CD4-positive, alpha-beta T cell treated with Interleukin-15 for 4 hours (primary cell): ENCODE measurements at places on chromosomes 7 and 10.

DNA sequence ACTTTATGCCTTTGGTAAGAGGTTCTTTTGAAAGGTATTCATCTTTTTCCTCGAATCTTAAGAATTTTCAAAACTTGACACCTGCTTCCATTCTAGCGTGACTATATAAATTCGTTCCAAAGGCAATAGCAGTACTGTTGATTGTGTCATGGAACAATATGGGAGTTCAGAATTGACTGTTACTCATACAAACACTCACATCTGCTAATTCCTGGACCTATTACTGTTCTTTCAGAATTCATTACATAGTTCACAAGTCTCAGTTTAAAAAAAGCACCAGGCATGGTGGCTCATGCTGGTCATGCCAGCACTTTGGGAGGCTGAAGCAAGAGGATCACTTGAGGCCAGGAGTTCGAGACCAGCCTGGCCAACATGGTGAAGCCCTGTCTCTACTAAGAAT lies 80.9 kb downstream of the CACNB2 start:
- no peak for DNase-seq

GRCh38 chr7:46739518-46740234 lies 818.6 kb upstream of the IGFBP3 start:
- DNase-seq = no peak

DNA sequence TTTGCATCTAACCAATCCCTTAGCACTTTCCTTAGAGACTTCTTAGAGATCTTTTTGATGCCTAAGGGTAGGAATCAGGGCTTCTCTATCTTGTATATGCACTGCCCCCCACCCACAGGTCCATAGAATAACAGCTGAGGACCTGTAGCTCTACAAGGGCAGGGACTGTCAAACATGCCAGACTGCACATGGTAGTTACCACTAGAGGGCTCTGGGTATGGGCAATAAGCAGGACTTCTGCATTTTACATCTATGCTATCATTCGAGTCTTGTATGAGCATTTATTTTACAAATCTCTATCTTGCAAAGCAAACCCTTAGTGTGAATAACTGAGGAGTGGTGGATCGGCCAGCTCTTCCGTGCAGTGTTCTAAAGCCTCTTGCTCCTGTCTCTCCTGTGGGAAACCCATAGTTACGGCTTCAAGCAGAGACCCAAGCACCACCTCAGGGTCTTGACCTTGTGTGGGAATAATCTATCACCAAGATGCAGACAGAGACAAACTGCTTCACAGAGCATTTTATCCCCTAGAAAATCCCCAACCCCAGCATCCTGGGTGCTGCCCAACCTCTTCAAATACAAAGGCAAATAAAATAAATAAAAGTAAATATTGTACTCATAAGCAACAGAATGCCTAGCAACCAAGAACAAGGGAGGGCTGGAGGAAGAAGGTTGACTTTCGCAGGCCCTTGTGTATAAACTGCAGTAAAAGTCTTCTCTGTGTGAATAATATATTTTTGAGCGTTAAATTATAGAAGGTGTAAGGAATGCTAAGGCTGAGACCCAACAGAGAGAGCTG lies 219.3 kb downstream of the WDR11 start:
- no peak for DNase-seq

DNA sequence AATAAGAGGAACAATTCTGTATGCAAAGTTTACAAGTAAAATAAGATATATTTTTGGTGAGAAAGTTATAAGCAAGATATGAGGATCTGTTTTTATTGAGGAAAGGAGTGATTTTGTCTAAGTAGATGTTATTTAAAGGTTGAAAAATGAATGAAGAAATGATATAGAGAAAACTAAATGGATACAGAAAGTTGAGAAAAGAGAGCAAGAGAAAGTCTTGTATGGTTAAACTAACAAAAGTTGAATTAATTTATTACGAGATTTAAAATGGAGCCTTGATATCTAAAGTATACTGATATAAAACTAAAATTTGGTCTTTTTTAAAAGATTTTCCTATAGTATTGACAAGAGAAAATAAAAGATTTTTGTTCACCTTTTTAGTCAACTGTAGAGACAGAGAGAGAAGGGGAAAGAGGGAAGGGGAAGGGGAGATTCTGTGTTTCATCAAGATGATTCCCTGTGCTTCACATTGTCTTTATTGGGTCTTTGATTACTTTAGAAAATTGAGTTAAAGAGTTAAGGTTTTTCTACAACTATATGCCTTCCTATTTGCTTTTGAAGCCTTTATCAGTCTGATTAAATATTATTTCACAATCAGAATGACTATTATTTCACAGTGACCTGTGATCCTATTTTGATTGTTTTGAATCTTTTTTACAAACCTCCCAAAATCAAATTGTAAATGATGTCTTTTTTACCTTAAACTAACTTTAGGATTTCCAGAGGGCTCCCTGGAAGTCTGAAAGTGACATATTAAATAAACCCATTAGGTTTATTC lies 10.7 kb downstream of the SHTN1 start:
- no peak for DNase-seq

DNA sequence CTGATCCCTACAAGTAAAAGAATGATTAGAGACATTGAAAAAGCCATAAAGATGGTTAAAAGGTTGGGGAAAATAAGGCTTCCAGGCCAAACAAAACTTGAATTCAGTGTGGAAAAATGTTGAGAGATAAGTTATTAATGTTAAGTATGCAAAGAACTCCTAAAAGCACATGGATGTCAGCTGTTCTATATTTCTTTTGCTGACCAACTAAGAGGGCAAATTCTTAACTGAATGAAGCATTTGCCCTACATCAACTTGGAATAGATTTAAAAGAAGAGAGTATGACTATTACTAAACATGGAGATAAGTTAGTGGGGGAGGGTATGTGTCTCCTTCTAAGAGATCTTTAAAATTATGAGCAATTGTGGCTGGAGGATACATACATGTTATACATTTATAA lies 124.8 kb downstream of the KIAA1217 start:
- DNase-seq = no peak

DNA sequence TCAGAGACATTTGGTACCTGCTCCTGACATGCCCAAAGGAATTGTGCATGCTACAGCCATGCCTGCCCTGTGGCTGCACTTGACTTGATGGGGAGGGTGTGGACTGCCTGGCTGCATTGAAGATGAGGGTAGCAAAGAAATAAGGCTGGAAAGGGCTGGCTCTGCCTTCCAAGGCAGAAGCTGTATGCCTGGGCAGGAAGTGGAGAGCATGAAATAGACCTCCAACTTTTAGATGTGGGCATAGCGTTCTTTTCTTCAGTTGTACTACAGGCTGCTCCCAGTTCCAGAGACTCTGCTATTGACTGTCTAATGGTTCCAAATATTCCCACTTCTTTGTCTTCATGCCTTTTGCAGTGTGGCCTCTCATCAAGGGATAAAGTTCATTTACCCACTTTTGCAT lies 3.0 kb downstream of the C10orf120 start:
- DNase-seq = no peak

DNA sequence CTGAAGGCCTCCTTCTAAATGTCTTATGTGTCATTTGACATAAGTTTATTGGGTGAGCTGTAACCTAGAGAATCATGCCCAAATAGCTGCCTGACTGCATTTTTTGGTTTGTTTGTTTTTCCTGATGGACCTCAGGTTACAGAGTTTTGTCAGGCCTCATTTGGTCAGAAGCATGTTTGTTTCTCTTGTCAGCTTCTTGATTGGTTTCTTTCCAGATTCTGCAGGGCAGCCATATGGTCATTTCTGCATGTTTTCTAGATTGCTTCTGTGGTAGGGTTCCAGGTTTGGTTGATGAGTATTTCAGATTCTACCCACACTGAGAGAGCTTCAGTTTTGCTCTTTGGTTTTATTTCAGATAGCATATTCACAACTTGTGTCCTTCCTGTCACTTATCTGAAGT lies 28.0 kb downstream of the GLCCI1 start:
- no peak for DNase-seq

GRCh38 chr7:158160199-158160598 lies 427.4 kb downstream of the PTPRN2 start:
- no peak for DNase-seq

DNA sequence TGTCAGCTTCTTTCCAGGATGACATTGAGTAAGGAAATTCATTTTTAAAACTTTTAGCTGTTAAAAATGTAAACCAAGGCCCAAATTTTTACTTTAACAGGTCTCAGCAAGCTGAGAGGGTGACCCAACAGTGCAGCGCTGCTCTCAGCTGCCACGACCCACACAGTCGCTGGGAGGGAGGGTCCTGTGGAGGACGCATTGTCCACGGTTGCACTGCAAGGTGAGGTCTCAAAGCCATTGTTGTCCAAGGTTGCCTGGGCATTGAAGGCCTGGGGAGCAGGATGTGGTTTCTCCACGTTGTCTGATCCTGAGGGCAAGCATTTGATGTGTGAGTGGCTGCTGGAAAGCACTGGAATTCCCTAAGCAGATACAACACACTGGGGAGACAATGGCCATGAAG lies 15.1 kb upstream of the VIPR2 start:
- no peak for DNase-seq

GRCh38 chr7:114934086-114934485 lies 12.2 kb downstream of the MDFIC start:
- DNase-seq = no peak

DNA sequence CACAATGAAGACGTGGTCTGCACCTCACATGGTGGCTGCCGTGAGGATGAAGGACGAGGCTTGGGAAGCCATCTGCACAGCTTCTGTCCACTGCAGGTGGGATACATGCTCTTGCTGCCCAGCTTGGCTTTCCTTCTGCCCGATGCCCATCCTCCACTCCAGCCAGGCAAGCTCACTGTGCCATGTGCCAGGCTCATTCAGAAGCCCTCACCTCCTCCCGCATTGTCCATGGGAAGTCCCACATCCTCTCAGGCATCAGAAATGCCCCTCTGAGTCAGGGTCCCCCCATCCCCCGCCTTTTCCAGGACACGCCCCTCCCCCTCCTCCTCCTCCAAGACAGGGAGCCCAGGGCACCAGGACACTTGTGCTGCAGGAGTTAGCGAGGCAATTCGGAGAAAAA lies 4.6 kb upstream of the NOM1 start:
- DNase-seq = no peak

- no peak for DNase-seq
These were observed 415.9 kb downstream of the RPS24 start for GRCh38 chr10:78449554-78449953.

DNA sequence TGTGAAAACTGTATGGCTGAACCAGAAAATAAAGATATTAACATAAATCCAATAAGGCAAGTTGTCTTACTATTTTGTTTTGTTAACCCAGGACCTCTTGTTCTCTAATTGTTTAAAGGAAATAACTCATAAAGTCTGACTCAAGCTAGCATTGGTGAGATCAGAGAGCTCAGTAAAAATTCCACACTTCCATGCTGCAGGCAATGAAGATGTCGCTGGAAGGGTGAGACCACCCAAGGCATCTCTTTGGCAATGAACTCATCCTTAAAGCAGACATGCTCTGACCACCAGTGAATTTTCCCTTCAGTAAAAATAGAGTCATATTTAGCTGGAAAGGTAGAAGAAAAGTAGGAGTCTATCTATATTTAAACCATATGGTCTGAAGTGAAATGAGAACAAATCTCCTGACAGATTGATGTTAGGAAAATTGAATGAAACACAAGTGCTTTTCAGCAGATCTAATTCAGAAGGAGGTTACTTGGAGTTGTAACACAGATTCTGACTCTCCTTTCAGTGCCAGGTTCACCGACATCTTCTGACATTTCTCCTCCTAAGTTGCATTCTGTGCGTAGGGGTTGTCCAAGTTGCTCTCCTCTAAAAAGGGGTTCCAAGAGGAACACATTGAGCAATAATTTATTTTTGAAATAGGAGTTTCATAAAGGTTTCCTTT lies 32.8 kb upstream of the VIPR2 start:
- no peak for DNase-seq

DNA sequence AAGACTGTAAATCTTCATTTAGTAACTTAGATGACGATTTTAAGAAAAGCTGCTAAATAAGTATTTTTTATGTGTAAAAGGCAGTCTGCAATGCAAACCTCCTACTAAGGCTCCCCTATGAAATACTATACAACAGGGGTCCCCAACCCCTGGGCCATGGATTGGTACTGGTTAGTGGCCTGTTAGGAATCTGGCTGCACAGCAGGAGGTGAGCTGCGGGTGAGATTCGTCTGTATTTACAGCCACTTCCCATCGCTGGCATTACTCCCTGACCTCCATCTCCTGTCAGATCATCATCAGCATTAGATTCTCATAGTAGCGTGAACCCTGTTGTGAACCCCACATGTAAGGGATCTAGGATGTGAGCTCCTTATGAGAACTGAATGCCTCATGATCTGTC lies 580.4 kb downstream of the MAGI2 start:
- no peak for DNase-seq

GRCh38 chr10:110724937-110725336 lies 80.8 kb downstream of the RBM20 start:
- no peak for DNase-seq

DNA sequence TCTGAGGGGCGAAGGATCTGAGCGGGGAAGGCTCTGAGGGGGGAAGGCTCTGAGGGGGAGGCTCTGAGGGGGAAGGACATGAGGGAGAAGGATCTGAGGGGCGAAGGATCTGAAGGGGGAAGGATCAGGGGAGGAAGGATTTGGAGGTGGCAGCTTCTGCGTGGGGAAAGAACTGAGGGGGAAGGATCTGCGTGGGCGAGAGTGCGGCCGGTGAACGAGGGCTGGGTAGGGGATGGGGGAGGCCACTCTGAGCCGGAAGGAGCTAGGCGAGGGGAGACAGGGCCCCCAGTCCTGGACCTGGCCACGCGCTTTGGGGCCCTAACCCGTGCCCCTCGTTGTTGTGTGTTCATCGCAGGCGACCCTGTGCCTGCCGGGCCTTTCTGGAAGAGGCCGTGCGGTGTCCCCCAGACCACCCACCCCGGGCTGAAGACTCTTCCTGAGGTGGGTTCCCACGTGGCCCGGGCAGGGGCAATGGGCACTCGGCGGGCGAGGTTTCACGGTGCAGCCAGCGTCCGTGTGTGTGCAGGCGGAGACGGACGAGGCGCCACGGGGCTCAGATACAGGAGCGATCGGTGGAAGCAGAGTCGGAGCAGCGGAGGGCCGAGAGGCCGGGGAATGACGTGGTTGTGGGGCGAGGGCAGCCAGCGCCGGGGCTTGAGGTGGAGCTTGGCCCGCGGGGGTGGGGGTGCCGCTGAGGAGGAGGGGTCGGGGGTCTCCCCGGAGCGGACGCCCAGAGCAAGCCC lies 2.0 kb downstream of the CALY start:
- no peak for DNase-seq

GRCh38 chr7:157278791-157279724 lies 57.7 kb upstream of the DNAJB6 start:
- no peak for DNase-seq
